ENCODE measurements at places on chromosomes 6 and 20.

GRCh38 chr6:81996414-81996813 is 243.9 kb upstream of the TENT5A start:
- no peak for DNase-seq

DNA sequence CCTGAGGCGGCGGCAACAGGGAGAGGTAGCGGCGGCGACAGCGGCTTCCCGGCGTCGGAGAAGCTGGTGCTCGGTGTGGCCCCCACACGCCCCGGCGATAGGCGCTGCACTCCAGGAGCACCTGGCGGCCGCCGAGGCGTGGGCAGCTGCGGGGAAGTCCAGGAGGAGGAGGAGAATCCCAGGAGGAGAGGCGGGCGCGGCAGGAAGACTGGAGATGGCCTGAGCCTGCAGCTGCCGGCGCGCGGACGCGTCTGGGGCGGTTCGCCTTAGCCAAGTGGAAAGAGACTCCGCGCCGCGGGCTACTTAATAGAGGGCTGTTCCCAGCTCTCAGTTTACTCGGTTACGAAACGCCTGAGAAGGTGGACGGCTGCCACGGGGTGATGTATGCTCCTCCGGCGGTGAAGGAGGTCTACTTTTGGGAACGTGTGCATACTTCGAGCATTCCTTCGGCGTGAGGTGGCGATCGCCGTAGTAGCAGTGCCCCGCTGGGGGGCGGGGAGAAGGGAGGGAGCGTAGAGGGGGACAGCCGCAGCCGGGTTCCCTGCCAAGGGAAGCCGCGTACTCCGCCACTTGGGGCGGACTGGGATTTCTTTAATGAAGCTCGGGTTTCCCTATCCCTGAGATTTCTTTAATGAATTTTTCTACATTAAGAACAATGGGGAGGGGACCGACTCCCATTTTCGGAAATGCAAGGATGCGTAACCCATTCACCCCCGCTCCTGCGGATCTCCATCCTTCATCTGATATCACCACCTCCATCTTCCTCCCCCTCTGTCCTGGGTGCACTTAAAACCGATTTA is at the start of gene COL12A1:
COL12A1 (minus strand) TSS at position 278 of the 800 bp plus-strand sequence. CDS start 3,261 bp downstream, outside the sequence.
- DNase-seq, result peak; percentile 95

DNA sequence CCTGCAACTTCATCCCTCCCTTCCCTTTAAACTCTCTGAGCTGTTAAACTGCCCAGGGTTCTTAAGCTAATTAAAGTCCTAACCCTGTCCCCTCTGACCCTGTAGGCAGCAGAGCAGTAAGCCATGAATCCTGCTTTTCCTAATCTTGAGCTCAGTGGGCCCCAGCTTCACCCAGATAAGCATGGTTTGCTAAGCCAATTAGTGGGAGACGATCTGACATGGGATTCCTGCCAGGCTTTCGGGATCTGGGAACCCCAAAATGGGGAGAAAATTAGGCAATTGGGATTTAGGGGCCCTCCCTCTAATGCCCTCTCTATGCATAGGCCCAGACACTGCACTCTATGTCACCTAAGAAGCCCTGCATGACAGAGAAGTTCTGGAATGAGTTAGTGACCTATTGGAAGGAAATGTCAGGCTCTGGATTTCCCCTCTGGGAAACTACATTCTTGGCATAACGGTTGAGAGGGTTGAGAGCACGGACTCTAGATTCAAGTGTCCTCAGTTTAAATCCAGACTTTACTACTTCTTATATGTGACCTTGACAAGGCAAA is 4.6 kb downstream of the XKR7 start:
- no peak for DNase-seq

GRCh38 chr6:97282726-97283617 is at the start of gene MMS22L:
MMS22L (minus strand) TSS chr6:97283216; CDS start chr6:97282477, 739 bp downstream.
- peak; percentile 96 for DNase-seq

- no peak for DNase-seq
Observed at GRCh38 chr6:95228636-95229035, 348.7 kb upstream of the MANEA start.

- DNase-seq, result no peak
Observed at GRCh38 chr6:16944596-16944995, 157.3 kb upstream of the STMND1 start.

- peak; percentile 89 for DNase-seq
Observed at GRCh38 chr6:113856625-113857555, at the start of gene MARCKS. MARCKS (plus strand) TSS chr6:113857345; CDS start chr6:113857746, 401 bp downstream.

Data from Right ventricle myocardium superior (tissue), 1 donor.